Cardiac muscle cell (in vitro differentiated cells and primary cell): ENCODE measurements at places on chromosomes 16 and 17. TPM values are rescaled to one million over a fixed set of nuclear protein-coding genes. Genes with fewer than 3 reads are reported as not detected.

TBC1D3I gene
- not detected in 2 replicates for total RNA-seq

NOD2 gene
- total RNA-seq, result 0.18 TPM in 1 of 2 replicates, not detected in the other

TBC1D3D gene
- total RNA-seq, result 3.0 and 3.8 TPM in 2 replicates

TMEM204 gene
- 0.39 and 0.83 TPM in 2 replicates for total RNA-seq

CCL8 gene
- not detected in 2 replicates for total RNA-seq

PNMT gene
- 21.0 and 27.2 TPM in 2 replicates for total RNA-seq

TOX3 gene
- 0.04 and 0.24 TPM in 2 replicates for total RNA-seq

AARS1 gene
- 74.6 and 81.4 TPM in 2 replicates for total RNA-seq

PRR35 gene
- 0.14 and 0.66 TPM in 2 replicates for total RNA-seq
